ENCODE measurements at places on chromosomes 16 and 17. TPM values are rescaled to one million over a fixed set of nuclear protein-coding genes. Genes with fewer than 3 reads are reported as not detected.

CCL22 gene
- polyA plus RNA-seq, result not detected

VAC14 gene
- polyA plus RNA-seq, result 50.1 TPM

DNA sequence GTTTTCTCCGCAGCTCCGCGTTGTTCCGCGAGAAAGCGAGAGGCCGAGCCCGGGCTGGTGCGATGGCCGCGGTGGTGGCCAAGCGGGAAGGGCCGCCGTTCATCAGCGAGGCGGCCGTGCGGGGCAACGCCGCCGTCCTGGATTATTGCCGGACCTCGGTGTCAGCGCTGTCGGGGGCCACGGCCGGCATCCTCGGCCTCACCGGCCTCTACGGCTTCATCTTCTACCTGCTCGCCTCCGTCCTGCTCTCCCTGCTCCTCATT, 404 bp downstream of the EMC6 start:
- H3K4me1 ChIP-seq, result peaks cover 40% of the 10 kb centered on the region
- peak overlapping the region; percentile 95 for H3K4me3 ChIP-seq
- no peaks in the 10 kb centered on the region for H3K36me3 ChIP-seq
- DNase-seq, result no peak

DNA sequence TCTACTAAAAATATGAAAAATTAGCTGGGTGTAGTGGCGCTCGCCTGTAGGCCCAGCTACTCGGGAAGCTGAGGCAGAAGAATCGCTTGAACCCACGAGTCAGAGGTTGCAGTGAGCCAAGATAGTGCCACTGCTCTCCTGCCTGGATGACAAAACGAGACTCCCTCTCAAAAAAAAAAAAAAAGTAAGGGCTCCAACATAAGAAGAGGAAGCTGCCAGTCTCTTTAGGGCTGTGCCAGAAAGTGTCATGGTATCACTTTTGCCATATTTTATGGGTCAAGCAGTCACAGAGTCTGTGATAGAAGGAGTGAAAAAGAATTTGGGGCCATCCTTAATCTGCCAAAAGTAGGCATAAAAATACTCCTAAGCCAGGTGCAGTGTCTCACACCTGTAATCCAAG, 1.4 kb upstream of the PIPOX start:
- H3K4me1 ChIP-seq, result peaks cover 17% of the 10 kb centered on the region
- H3K4me3 ChIP-seq, result no peak overlapping the region
- no peaks in the 10 kb centered on the region for H3K36me3 ChIP-seq
- H3K27ac ChIP-seq, result no peak overlapping the region
- DNase-seq, result no peak

GRCh38 chr17:16398270-16399267, 16.8 kb upstream of the TRPV2 start:
- no peak overlapping the region for H3K4me3 ChIP-seq
- no peak for DNase-seq
- peaks cover 6% of the 10 kb centered on the region for H3K27me3 ChIP-seq
- peak overlapping the region; percentile 54 for H3K27ac ChIP-seq
- H3K4me1 ChIP-seq, result peaks cover 9% of the 10 kb centered on the region
- H3K36me3 ChIP-seq, result no peaks in the 10 kb centered on the region
